ENCODE measurements at places on chromosomes 12 and 14.
A peak's percentile ranks its signal among the peaks of the same experiment; 100 is the strongest.

DNA sequence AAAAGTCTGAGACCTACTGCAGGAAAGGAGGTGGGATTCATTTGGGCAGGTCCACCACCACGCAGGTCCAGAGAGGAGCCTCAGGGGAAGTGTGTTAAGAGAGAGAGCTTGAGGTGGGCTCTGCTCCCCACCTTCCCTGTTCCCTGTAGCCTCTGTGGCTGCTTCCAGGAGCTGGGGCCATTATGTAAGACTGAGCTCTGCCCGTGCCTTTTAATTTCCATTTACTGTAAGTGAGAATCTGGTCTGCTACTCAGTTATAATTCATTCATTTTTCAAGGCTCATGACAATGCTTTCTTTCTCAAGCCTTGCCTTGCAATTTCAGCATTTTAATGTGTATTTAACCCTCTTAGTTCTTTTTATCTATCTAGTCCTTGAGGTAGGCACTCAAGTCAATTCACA lies 8.3 kb downstream of the SLC4A8 start:
- no peak for DNase-seq

DNA sequence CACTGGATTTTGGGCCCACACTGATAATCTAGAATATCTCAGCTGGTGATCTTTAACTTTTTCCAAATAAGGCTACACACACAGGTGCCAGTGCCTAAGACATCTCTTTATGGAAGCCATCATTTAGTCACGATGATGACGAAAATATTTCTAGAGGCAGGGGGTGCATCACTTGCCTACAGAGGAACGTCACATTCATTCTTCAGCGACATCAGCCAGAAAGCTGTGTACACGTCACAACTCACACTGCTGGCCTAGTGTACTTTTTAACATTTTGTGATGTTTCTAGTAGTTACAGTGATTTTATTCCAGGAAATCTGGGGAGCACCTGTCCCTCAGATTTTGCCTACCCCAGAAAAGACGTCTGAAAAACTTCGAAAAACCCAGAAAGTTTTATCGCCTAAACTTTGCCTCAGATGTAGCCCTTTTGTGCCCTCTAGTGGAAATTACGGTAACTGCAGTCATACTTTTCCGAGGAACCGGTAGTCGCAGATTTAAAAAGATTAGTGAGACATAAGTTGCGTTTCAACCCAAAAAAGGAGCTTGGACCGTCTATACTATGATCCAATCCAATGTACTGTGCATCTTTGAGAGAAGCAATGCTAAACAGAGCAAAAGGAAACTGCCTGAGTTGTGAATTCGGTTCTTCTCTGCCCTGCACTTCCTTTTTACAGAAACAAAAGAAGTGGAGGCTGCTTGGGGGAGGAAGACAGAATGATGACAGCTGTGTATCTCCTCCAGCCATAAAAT lies 64.3 kb upstream of the STON2 start:
- DNase-seq: peak; percentile 59

GRCh38 chr12:39646963-39647362 lies 27.4 kb upstream of the ABCD2 start:
- DNase-seq: no peak

- DNase-seq: no peak
Measured at GRCh38 chr12:49825360-49825970, 2.7 kb downstream of the NCKAP5L start.

GRCh38 chr12:26696048-26696612 lies 136.9 kb downstream of the ITPR2 start:
- DNase-seq: no peak

- no peak for DNase-seq
Measured at GRCh38 chr12:78392918-78393317, 471.7 kb upstream of the SYT1 start.

GRCh38 chr12:58086006-58086405 lies 144.6 kb downstream of the ATP23 start:
- no peak for DNase-seq

GRCh38 chr12:110330544-110330943 lies 49.5 kb downstream of the ATP2A2 start:
- no peak for DNase-seq

GRCh38 chr14:100237735-100238418 lies 1.1 kb upstream of the YY1 start:
- peak; percentile 73 for DNase-seq

GRCh38 chr14:38755036-38755435 lies 348.0 kb downstream of the SEC23A start:
- DNase-seq: no peak

DNA sequence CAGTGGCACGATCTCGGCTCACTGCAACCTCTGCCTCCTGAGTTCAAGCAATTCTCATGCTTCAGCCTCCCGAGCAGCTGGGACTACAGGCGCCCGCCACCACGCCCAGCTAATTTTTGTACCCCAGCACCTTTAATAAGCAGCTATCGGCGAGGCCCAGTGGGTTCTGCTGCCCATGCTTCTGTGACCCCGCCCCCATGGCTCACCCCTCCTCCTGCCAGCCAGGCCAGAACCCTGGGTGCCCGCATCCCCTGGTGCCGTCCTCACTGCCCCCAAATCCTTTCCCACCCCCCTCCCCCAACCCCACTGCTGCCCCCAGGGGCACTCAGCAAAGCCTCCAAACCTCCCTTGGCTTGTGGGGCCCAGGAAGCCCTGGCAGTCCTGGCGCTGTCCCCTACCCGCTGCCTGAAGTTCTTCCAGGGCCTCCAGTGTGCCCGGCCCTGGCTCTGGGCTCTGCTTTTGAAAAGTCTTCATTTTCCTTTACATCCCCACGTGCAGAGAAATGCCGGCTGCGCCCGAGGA lies 14.5 kb downstream of the BAG5 start:
- DNase-seq: no peak

DNA sequence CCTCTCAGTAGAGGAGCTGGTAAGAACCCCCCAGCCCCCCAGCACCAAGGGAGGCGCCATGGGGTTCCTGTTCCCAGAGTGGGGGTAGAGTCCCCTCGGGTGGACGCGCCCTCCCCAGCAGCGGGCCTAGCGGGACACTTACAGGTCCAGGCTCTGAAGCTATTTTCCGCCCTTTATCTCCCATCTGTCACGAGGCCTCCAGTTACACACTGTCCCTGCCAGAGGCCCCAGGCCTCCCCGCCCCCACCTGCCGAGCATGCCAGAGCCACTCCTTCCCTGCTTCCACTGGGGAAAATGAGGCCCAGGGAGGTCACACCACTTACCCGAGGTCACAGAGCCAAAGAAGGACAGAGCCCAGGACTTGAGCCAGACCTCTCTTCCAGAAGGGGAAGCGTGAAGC lies 3.1 kb downstream of the C14orf180 start:
- DNase-seq: no peak

GRCh38 chr14:96626916-96627315 lies 124.7 kb downstream of the PAPOLA start:
- DNase-seq: peak; percentile 54

GRCh38 chr12:105100207-105100985 lies 7.1 kb upstream of the WASHC4 start:
- no peak for DNase-seq

DNA sequence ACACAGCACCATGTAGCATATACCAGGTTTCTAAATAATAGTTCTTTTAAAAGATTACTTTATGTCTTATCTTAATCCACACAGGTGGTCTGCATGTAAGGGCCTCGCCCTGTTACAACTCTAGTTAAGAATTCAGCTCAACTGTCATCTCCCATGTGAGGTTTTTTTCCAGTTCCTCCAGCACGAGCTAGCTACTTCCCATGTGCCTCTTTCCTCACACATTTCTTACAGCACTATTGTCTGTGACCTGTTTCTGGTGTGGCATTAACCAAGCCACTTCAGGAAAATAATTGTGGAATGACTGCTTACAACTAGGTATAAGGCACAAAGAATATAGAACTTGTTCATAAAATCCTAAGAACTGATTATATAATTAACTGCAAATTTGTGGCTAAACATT lies 65.5 kb downstream of the SH2B3 start:
- no peak for DNase-seq

DNA sequence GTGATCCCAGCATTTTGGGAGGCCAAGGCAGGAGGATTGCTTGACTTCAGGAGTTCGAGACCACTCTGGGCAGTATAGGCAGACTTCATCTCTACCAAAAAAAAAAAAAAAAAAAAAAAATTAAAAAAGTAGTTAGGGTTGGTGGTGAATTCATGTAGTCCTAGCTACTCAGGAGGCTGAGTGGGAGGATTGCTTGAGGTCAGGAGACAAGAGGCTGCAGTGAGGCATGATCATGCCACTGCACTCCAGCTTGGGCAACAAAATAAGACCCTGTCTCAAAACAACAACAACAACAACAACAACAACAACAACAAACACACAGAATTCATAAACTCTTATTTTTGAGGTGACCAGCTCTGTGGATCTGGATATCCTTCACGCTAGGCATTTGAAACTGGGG lies 17.1 kb downstream of the SLC25A3 start:
- no peak for DNase-seq

DNA sequence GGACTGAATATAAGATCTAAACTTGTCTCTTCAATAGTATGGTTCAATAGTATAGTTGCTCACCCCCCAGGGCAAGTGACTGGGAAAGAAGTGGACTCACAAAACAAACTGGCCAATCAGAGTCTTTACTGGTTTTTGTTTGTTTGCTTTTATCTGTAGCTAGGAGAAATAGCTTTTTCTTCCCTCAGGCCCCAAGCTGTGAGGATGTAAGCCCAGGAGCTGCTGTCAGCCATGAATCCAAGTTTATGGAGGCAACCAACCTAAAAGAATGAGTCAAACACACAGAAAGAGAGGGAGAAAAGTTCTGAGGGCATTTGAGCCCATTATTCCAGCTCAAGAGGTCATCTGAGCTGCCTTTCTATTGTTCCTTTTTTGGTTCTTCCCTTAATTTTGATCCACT lies 375.3 kb downstream of the BCAT1 start:
- no peak for DNase-seq

GRCh38 chr12:68294251-68294650 lies 37.9 kb downstream of the MDM1 start:
- no peak for DNase-seq

DNA sequence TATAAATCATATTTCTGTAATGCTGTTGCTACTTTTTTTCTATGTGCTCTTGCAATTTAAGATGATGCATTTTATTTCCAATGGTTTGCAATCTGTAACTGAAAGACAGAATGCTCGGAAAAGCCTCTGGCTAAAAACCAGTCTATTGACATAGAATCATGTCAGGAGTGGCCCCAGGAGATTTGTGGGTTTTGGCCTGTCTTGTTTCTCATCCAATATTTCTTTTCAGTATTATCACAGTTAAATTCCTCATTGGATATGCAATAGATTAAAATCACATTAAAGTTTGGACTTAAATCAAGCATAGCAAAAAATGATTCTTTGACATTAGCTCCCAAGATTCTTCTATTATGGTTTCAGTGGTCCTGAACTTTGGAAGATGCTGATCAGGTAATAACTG lies 19.1 kb upstream of the SLC38A2 start:
- DNase-seq: no peak

- peak; percentile 52 for DNase-seq
Measured at GRCh38 chr14:61460718-61461611, 139.6 kb downstream of the PRKCH start.

DNA sequence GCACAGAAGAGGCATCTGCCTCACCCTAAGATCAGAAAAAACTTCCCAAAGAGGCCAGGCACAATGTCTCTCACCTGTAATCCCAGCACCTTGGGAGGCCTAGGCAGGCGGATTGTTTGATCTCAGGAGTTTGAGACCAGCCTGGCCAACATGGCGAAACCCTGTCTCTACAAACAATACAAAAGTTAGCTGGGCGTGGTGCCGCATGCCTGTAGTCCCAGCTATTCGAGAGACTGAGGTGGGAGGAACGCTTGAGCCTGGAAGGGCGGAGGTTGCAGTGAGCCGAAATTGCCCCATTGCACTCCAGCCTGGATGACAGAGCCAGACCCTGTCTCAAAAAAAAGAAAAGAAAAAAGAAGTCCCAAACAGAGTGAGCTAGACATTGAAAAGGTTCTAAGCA lies 4.5 kb downstream of the ZBTB1 start:
- no peak for DNase-seq

- no peak for DNase-seq
Measured at GRCh38 chr14:65329481-65329880, 83.0 kb upstream of the FUT8 start.

DNA sequence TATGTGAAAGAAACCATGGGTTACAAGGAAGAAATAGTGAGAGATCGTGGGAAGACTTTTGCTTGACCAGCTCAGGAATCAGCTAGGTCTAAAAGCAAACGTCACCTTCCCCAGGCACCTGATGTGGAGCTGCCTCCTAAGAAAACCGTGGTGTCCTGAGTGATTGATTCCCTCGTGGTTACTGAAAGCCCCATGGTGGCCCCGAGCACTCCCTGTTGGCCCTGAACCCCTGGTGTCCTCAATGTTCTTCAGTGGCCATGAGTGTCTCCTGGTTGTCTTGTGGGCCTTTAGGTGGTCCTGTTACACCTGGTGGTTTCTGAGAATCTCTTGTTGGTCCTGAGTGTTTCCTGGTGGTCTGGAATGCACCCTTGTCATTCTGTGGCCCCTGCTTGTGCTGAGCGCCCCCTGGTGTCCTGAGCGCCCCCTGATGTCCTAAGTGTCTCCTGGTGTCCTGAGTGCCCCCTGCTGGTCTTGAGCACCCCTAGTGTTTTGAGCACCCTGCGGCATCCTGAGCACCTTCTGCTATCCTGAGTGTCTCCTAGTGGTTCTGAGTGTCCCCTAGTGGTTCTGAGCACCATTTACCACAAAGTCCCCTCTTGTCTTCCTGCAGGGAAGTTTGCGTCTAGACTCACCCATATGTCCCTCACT lies 518.7 kb downstream of the TMEM121 start:
- DNase-seq: peak; percentile 92

- no peak for DNase-seq
Measured at GRCh38 chr12:84512751-84513150, 399.8 kb downstream of the SLC6A15 start.

DNA sequence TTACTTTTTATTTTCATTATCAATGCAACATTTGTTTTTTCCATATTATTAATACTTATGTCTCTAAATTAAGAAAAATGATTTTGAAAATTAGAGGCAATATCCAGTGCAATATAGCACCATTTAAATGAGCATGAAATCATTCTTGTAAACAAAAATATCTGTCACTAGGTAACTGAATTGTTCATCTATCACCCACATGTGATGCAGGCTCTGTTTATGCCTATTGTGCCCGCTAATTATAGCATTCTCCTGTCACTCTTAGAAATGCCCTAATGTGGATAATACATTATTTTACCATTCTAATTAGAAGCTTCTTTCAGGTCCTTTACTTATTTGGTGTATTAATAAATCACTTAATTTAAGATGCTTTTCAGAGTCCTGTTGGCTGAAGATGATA lies 1332.4 kb downstream of the AACS start:
- DNase-seq: no peak

DNA sequence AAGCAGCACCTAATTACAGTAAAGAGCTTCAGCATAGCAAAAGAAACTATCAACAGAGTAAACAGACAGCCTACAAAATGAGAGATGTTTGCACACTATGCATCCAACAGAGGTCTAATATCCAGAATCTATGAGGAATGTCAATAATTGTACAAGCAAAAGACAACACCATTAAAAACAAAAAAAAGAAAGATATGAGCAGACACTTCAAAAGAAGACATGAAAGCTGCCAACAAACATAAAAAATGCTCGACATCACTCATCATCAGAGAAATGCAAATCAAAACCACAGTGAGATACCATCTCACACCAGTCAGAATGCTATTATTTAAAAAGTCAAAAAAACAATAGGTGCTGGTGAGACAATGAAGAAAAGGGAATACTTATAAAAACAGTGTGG lies 273.1 kb downstream of the TMTC2 start:
- no peak for DNase-seq

- DNase-seq: no peak
Measured at GRCh38 chr14:86141966-86142365, 612.0 kb downstream of the FLRT2 start.
